ENCODE measurements at places on chromosomes 2 and 18.

GRCh38 chr18:79329786-79330185 lies 65.9 kb upstream of the NFATC1 start:
- no peak for DNase-seq

DNA sequence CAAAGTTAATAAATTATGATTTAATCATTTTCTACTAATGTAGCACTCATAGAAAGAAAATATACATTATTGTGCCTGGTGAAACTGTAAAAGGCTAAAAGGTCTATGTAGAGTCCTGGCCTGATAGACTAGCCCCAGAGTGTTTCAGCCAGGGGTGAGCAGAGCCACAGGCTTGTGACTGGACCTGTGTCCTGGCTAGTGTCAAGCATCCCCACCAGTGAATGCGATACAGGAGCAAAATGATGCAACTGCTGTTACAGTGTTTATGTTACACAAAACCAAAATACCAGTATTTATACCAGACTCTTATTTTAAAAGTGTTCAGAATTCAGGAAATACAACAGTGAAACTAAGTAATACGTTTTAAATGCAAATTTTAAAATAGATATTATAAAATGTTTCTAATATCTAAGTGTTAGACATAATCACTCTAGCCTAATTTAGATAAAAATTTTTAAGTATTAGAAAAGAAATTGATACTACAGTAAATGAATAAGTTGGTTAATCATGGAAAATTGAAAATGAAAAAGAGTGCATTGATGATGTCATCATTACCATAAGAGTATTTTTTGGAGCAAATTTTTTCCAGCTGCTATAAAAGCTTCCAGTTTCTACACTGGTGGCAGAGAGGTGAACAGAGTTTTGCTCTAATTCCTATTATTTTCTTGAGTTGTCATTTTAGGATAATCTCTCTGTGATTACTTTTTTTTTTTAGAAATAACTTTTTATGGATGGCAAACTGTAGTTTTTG lies 6.2 kb upstream of the TSPYL6 start:
- no peak for DNase-seq

GRCh38 chr2:194464964-194465638 lies 1191.9 kb upstream of the SLC39A10 start:
- DNase-seq = no peak

GRCh38 chr2:75870133-75870532 lies 159.4 kb upstream of the GCFC2 start:
- no peak for DNase-seq

- DNase-seq = no peak
Measured at GRCh38 chr18:51342815-51343214, 145.3 kb upstream of the MEX3C start.

- no peak for DNase-seq
Measured at GRCh38 chr18:26159353-26159752, 25.7 kb downstream of the PSMA8 start.

DNA sequence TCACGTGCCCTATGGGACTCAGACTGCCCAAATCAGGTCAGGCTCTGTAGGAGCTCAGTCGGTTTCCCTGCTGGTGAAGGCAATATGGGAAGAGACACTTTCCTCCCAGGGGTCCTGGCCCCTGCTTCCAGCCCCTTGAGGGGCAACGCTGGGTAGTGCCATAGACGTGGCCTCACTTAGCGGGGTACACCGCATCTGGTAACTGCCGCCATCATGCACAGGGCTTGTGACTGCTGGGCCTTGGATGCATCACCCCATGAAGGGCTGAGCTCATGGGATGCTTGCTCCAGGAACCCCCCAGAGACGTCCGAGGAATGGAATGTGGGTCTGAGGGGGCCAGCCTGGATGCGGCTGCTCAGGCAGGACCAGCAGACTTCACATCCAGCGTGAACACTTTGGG lies 127.3 kb upstream of the HDAC4 start:
- no peak for DNase-seq

GRCh38 chr18:54515149-54515548 lies 75.9 kb upstream of the DYNAP start:
- DNase-seq = no peak

- DNase-seq = no peak
Measured at GRCh38 chr2:240386326-240386725, 49.1 kb upstream of the GPC1 start.

DNA sequence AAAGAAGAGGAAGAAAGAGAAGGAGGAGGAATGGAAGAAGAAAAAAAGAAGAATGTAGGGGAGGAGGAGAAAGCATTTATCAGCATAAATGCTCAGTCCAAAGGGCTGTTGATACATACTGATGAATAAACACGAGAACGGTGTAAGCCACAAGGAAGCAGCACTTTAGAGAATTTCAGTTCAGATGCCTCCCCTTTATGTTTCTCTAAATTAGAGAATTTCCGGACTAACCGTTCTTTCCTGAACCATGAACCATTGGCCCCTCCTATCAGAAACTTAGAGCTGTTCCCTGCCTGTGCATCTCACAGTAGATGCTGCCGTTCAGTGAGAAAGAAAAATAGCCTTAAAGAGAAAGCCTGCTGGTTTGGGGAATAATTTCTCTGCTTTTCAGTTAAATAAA lies 49.2 kb upstream of the TUBA3D start:
- DNase-seq = no peak

DNA sequence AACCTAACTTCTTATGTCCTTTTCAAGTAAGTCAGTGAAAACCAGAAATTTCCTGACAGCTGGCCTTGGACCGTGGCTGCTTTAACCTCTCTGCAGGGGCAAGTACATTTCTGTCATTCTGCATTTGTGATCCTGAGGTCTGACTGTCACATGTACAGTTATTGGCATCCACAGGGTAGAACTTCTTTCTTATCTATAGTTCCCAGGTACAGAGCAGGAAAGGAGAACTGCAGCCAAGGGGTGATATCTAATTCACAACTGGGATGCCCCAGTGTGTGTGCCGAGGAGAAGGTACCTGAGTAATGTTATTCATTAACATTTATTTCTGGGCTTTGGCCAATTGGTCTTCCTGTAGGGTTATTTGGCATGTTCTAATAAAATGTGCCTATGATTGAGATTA lies 468.9 kb downstream of the PARD3B start:
- DNase-seq = no peak
